ENCODE measurements at places on chromosomes 4 and X.

DNA sequence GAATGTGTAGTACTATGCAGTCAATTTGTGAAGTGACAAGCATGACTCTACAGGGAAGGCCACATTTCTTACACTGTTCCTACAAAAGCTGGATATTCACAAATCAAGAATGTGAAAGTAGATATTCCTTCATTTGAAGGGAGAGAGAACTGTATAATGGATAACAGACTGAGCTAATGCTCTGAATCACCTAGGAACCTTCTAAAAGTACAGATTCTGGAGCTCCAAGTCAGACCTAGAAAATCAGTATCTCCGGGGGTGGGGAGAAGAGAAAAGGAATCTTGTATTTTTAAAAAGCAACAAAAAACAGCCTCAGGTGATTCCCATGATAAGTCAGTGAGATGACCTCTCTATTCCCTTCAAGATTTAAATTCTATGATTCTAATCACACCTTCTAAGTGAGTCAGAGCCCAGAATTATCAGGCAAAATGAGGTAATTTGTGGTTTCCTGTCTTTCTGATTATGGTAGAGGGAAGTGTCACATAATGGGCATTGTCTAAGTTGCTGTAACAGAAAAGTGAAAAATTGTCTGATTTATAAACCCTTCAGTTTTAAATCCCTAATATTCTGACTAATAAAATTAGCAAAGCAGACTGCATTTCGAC is 80.9 kb downstream of the IL21 start:
- DNase-seq, result no peak

DNA sequence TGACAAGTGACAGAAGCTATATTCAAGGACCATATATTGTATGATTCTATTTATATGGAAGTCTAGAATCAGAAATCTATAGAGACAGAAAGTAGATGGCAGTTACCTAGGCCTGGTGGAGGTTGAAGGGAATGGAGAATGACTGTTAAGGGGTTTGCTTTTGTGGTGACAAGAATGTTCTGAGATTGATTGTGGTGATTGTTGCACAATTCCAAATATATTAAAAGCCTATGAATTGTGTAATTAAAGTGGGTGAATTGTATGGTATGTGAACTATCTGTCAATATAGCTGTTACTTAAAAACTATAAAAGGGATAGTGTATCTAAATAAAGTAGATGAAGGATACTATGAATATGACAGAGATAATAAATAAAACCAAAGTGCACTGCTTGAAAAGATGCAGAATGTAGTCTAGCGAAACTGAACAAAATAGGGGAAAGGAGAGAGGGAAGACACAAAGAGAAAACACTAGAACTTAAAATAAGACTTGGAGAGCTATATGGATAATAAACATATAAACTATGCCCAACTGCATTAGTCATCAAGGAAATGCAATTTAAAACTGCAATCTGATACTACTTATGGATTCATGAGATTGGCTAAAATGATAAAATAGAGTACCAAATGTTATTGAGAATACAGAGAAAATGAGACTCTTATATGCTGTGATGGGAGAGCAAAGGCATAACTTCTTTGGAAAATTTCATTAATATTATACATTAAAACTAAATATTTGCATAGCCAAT is 82.1 kb upstream of the BANK1 start:
- DNase-seq, result no peak

DNA sequence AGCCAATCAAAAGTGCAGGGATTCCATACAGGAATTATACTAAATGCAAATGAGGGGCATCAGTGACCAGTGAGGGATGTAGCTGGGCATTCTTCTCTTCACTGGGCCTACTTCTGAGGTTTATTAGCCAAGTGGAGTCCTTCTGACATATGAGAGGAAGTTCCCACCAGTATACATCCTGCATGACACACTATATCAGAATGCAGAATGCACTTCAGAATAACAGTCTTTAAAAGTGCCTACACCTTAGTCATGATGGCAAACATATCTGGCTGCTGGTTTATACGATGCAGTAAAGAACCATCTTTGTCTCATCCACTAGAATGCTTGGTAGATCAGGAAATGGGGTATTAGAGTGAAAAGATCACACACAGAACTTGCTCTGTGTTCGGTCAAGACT is 180.3 kb upstream of the PPARGC1A start:
- DNase-seq, result no peak

GRCh38 chr4:109044431-109044830 is 258.0 kb downstream of the COL25A1 start:
- no peak for DNase-seq

DNA sequence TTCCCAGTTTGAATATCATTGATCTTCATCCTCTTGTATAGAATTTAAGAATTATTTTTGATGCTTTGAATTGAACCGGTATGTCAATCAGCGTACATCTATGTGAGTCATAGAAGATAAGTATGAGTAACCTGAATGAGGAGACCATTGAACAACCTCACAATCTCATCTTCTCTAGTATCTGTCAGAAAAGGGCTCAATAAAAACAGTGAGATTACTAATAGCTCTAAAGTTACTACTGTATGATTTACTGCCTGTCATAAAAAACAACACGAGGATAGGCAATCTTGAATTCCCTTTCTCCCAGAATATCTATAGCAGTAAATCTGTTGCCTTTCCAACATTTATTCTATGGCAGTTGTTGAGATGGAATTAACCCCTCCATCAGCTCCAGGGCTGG is 36.1 kb downstream of the PHOX2B start:
- DNase-seq, result no peak

- no peak for DNase-seq
Measured at GRCh38 chrX:32293962-32294700, 917.2 kb downstream of the DMD start.

- no peak for DNase-seq
Measured at GRCh38 chr4:39922399-39922798, 55.3 kb downstream of the PDS5A start.

DNA sequence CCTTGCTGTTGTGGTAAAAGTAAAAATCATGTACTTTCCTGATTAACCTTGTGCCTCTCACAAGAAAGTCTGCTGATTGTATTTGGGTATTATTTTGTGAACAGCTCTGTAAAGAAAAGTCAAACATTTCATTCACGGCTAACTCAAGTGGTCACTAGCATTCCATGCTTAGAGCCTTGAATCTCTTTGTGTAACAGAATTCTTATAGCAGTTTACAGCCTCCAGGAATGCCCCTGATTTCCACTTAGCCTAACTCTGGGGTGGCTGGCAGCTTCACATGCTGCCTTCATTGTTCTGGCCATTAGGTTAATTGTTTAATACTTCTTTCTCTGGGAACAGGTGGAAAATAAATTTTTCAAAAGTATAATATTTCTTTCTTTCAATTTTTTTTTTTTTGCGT is 226.7 kb downstream of the RBMX2 start:
- no peak for DNase-seq

GRCh38 chrX:54157561-54157960 is 25.5 kb downstream of the FAM120C start:
- DNase-seq, result no peak

DNA sequence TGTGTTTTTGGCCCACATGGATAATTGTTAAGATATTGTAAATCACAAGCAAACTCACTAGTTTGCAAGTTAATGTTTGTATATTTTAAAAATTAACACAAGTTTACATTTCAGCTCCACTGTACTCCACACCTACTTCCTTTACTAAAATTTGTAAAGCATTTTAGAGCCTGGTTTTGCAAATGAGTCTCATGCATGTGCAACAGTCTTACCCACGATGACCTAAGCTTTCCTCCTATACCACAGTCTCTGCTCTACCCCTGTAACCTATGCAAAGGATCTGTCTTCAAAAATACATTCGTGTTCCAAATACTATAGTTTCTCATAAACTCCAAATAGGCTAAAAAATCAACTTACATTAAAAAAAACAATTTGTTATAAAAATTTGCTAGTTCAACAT is 10.2 kb downstream of the BDH2 start:
- no peak for DNase-seq

- DNase-seq, result peak; percentile 45
Measured at GRCh38 chr4:168480931-168481611, 779 bp upstream of the DDX60L start.

GRCh38 chr4:140523370-140523856 is 555 bp upstream of the ELMOD2 start:
- DNase-seq, result no peak

GRCh38 chrX:41293269-41293668 is 40.7 kb upstream of the DDX3X start:
- DNase-seq, result no peak

DNA sequence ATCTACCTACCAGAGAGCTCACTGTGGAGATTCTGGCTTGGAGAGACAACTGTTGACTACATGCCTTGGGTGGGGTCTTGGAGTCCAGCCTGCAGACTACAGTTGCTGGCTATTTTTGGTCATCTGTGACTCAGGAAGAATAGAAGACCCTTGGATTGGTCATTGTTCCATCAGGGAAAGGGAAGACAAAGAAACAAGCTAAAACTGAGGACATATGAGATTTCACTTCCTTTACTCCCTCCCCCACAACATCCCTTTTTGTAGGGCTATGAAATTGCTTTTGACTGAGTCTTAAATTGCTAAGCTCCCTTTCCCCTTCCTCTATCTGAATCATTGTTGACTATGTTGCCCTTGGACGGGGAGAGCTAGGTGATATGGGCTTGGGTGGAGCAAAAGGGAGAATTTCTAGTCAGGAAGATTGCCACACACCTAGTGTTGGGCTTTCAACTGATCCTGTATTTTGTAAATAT is 11.7 kb downstream of the MSN start:
- no peak for DNase-seq

DNA sequence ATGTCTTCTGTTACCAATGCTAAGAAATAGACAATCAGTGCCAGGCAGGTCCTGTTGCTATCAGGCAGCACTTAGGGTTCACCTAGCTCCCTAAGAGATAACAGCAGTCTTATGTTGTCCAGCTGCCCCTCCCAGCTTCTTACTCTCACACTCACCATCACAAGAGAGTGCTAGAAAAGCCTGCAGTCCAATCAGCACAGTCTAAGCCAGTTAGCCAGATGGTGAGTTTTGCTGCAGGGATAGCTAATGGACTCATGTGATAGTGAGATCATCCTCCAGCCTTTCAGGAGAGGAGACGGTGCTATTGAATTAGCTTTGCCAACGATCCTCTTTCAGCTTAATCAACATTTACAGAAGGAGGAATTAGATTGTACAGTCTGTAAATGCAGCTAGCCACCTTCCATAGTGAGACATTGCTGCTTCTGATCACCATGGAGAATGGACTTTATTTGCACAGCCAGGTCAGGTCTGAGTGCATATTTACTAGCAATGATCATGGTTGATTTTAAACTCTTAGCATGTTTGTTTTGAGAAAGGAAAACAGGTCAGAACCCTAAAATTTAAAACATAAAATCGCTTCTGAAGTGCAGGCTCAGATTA is 438.3 kb downstream of the CENPC start:
- DNase-seq, result peak; percentile 60
